ENCODE measurements at places on chromosomes 16 and 17. TPM values are rescaled to one million over a fixed set of nuclear protein-coding genes. Genes with fewer than 3 reads are reported as not detected.

DNA sequence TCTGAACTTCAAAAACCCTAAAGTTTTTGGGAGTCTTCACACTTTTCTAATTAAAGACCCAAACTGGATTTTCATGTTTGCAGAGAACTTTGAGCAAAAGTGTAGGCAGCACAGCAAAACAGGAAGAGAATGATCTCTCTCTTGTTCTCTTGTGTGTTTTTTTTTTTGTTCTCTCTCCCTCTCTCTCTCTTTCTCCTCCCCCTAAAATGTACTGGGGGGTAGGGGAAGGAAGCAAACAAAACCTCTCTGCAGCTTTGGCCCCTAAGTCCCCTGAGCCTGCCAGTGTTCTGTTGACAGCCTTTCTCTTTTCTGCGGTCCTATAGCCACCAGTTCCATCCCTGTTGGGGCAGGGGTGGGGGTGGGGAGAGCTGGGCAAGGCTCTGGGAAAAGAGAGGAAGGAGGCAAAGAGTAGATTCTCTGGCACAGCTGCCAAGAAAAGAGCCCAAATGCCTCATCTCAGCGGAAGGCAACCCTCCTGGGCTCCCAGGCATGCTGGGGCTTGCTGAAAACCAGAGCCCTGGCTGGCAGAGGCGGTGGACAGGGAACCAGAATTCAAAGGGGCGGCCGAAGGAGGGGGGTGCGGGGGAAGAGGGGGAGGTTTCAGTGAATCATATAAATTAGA lies 295.3 kb downstream of the SOX9 start:
- DNase-seq, result no peak

DNA sequence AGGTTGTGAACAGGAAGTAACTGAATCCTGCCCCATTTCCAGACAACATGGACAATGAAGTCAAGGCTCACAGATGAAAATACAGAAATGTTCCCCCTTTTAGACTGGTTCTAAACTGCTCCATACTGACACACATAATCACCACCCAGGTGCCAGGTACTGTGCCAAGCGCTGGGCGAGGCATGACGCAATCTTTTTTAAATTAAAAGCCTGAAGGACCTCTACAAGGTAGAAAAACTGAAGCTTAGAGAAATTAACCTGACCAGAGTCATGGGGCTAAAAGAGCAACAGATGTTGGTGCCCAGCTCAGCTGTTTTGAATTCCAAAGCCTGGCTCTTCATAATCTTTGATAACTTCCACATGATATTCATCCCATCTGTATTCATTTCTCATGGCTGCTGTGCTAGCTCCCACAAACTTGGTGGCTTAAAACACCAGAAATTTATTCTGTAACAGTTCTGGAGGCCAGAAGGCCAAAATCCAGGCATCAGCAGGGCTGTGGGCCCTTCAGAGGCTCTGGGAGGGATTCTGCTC lies 4.9 kb upstream of the RAB11FIP4 start:
- DNase-seq, result no peak

- DNase-seq, result no peak
Observed at GRCh38 chr16:48052731-48053417, 102.9 kb downstream of the ABCC12 start.

- DNase-seq, result no peak
Observed at GRCh38 chr17:55198690-55199370, 65.9 kb upstream of the HLF start.

- DNase-seq, result no peak
Observed at GRCh38 chr16:81673432-81673831, 105.7 kb upstream of the PLCG2 start.

DNA sequence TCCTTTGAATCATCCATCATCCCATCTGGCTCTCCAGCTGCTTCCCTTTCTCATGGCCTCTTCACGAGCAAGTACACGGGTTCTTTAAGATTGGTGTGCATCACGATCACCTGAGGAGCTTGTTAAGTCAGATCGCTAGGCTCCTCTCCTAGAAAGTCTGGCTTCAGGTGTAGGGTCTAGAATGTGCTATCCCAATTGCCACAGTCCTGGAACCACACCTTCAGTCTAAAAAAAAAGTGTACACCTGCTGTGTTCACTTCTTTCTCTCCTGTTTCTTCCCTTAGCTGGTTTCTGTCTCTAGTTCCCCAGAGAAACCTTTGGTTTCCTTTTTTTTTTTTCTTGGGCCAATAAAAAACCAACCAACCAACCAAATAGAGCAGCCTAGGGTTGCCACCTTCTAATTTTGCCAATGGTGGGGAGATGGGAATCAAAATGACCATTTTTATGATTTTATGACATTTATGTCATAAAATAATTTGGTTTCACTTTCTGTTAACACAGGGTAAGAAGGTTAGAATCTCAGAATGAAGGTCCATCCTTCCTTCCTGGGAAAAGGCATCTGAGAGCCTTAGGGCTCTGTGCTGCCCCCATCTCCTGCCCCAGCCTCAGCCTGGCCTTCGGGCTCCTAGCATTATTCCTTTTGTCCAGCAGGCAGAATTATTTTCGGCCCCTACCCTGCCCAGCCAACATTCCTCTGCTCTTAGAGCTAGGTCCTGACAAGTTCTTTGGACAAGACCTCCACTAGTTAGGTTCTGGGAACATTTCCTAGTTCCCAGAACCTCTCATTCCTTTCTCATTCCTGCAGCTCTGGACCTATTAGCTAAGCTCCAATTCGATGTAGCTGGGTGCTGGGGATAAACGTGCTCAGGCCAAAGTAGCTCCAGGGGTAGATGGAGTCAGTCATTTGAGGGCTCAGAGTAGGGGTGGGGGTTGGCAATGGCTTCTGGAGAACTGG lies 1.9 kb upstream of the GGT6 start:
- no peak for DNase-seq

GRCh38 chr16:23486480-23486879 lies 23.8 kb downstream of the GGA2 start:
- DNase-seq, result no peak

GRCh38 chr17:53516636-53517035 lies 306.1 kb upstream of the KIF2B start:
- DNase-seq, result no peak

- no peak for DNase-seq
Observed at GRCh38 chr16:73565263-73565662, 517.3 kb upstream of the ZFHX3 start.

DNA sequence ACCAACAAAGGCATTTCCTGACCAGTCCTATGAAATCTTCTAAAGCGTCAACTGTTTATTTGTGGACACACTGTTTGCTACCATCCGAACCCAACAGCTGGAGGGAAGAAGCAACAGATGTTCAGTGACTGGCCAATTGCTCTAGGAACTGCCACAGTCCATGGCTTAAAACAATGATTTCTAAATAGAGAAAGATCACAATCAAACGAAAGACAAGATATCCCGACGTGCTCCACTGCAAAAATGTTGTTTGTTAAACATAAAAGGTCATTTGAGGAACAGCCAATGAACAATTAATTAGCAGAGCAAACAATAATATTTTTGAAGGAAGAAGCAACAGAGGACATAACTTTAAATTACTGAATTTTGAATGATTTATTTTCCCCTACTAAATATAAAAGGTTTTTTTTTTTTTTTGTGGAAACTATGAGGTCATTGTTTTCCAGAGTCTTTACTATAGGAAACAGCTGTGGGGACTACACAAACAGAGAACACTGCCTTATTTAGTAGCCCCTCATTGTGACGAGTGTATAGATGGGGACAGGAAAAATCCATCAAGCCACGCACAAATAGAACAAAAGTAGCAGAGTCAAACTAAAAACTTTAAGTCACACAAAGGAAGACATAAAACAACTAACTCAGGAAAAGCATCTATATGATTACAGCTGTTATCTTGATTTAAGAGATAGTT lies 17.2 kb downstream of the USP31 start:
- no peak for DNase-seq

- DNase-seq, result no peak
Observed at GRCh38 chr16:89993971-89994370, 25.3 kb downstream of the DBNDD1 start.

- no peak for DNase-seq
Observed at GRCh38 chr17:17528696-17529652, 32.8 kb upstream of the RASD1 start.

DNA sequence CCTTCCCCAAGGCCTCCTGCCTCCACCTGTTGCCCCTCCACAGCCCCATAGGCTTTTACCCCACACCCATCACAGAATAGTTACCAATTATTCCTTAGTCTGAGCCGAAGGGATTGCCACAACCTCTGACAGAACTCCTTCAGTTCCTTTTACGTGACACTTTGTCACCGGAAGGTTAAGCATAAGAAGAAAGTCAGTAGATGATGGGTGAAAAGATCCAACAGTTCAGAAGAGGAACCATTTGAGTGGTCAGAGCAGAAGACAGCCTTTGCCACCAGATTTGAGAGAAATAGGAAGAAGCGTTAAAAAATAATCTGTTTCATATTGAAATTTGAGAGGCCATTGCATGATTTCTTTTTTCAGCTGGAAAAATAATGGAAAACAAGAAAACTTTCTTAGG lies 1.2 kb downstream of the SRR start:
- no peak for DNase-seq

DNA sequence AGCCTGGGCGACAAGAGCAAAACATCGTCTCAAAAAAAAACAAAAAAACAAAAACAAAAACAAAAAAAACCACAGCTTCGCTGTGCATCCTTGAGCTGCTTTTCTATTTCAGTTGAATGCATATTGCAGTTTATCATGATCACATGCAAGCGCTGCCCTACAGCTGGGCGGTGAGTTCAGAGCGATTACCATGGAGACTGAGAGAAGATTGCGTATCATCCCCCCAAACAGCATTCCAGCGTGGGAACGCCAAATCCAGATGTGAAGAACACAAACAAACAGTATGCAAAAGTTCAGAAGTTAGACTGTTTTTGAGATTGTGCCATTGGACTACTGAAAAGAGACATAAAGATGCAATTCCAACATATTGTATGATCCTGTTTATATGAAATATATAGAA lies 15.1 kb upstream of the SLC52A1 start:
- DNase-seq, result no peak

DNA sequence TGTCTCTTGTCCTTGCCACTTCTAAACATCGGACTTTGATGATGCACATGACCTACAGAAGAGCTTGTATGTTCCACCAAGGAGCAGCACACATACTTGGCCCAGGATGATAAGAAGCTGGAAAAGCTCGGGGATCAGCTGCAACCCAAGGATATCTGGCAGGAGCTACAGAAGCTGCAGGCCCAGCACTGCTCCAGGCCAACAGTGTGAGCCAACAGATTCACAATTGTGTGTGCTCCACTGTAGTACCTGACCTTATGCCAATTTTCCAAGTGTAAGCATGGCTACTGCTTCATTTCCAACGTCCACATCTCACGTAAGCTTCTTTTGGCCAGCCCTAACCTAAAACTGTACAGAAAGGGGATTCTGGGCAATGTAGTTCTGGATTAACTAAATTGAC lies 83.4 kb downstream of the COX10 start:
- DNase-seq, result no peak

DNA sequence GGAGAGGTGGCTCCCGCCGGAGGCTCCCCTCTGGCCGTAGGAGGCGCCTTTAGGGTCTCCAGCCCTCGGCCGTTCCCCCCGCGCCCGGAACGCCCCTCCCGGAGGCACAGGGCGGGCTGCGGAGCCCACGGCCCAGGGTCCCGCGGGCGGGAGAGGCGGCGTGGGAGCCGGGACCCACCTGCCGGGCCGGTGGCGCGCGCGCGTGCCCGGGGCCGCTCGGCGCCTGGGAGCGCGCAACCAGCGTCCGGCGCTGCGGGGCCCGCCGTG lies at the start of gene MIF4GD:
Gene MIF4GD (minus strand): TSS at position 266 of the 267 bp plus-strand sequence. CDS start 1,036 bp downstream, outside the sequence.
- DNase-seq, result no peak

GRCh38 chr17:71872843-71873485 lies 247.9 kb upstream of the SOX9 start:
- no peak for DNase-seq

- DNase-seq, result no peak
Observed at GRCh38 chr17:77178563-77178962, 37.8 kb downstream of the SEC14L1 start.

C16orf74 gene
- total RNA-seq, result 1.6 TPM

CCL13 gene
- total RNA-seq, result not detected

CTRB1 gene
- total RNA-seq, result not detected

TBC1D26 gene
- 2.2 TPM for total RNA-seq

ZG16 gene
- total RNA-seq, result not detected

TRPV3 gene
- 0.47 TPM for total RNA-seq

SCARF1 gene
- total RNA-seq, result 3.9 TPM

CACNG3 gene
- 2.5 TPM for total RNA-seq

TAC4 gene
- total RNA-seq, result not detected

G6PC1 gene
- not detected for total RNA-seq

PRRT2 gene
- total RNA-seq, result 20.6 TPM

KRTAP2-2 gene
- total RNA-seq, result not detected

GEMIN4 gene
- 10.1 TPM for total RNA-seq

C17orf67 gene
- 1.9 TPM for total RNA-seq

GPR142 gene
- total RNA-seq, result not detected

Data from occipital lobe (tissue), 3 donors.